ENCODE measurements at places on chromosomes 7 and 10.

- DNase-seq: no peak
Measured at GRCh38 chr7:6015917-6016652, 7.0 kb downstream of the AIMP2 start.

GRCh38 chr7:27260211-27260610 lies 17.6 kb downstream of the EVX1 start:
- DNase-seq: no peak

DNA sequence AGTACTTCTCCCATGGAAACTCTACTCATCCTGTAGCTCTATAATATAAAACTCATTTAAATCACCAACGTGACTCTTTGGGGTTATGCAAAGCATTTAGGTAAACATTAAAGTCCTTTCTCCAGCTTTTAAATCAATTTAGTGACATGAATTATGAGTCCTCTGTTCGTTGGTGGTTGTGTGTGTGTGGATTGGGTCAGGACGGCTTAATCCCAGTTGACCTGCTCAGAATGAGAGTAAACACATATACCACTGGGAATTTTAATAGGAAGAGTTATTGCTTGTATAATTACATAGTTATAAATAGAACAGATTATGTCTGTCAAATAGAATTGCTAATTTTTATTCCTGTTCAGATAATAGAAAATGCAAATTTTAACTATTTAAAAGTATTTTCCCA lies 30.7 kb upstream of the ADCY1 start:
- DNase-seq: no peak

DNA sequence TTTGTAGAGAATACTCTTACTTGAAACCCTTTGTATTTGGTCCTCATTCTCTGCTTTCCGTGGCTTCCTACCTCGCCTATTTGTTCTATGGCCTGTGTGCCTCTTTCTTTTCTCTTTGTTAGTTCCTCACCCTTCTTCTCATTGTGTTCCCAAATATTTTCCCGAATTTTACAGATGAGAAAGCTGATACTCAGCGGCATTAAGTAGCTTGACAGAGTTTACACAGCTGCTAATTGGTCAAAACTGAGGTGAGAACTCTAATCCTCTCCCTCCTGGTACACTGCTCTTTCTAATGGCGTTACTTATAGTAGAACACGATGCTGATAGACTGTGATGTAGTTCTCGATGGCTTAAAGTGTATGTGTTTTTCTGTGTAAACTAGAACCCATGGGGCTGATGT lies 80.7 kb upstream of the HDAC9 start:
- DNase-seq: no peak

DNA sequence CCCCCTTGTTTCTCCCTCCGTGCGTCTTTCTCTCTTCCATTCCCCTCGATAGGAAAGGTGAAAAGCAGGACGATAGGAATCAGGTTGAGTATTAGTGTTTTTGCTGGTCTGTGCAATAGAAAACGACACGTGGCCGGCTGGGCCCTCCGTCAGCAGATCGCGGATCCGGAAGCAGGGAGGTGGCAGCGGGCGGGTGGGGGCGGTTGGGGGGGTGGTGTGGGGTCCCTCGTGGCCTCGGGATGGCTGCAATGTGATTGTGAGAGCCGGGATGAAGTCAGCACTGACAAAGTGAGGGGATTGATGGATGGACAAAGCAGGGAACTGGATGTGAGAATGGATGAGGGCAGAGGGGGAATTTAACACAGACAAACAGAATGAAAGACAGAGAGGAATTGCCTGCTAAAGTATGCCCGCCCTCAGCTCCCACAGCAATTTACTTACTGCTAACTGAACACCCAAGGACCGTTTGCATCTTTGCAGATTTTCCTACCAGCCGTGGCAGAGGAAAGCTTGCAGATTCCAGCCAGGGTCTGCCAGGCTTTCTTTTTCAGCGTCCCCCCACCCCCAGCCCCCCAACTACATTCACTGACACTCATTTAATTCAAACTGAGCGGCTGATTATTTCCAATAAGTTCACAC lies 280.9 kb downstream of the LRMDA start:
- DNase-seq: peak; percentile 37

- DNase-seq: no peak
Measured at GRCh38 chr10:95330966-95331453, 40.2 kb upstream of the PDLIM1 start.

GRCh38 chr7:119996634-119997033 lies 276.3 kb upstream of the KCND2 start:
- DNase-seq: no peak
